ENCODE measurements at places on chromosomes 1 and 21.

DNA sequence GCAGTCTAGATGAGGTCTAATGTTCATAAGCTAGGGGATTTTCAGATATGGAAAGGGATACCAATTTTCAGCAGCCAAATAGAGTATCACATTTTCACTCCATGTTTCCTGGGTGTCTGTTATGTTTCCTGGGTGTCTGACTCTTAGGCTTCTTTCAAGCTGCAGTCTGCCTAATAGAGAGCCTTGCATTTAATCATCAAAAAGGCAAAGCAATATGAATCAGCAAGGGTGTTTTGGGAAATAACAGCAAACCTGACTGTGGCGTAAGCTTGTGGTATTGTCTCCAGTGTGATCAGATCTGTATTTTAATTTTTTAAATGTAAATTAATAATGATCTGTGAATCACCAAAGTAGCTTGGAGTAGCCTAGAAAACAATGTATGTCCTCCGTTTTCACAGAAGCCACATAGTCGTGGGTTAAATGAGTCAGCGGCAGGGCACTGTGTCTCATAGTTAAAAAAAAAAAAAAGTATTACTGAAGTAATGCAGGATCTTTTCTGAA, 10.4 kb downstream of the LGALS8 start:
- no peak for DNase-seq

DNA sequence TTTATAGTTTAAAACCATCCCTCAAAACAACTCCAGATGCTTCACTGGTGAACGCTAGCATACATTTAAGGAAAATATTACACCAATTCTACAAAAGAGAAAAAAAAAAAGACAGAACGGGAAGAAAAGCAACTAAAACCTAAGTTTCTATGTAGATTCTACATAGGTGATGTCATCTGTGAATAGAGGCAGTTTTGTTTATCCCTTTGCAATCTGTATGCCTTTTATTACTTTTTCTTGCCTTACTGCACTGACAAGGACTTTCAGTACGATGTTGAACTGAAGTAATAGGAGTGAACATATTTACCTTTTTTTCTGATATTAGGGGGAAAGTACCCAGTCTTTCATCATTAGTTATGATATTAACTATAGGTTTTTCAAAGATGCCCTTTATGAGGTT, 101.7 kb upstream of the HAO2 start:
- no peak for DNase-seq

- DNase-seq = no peak
Observed at GRCh38 chr1:53398576-53399365, 60.4 kb upstream of the DMRTB1 start.

- DNase-seq = no peak
Observed at GRCh38 chr1:104125970-104126369, 376.3 kb downstream of the AMY1C start.

GRCh38 chr1:44630116-44630515, 44.2 kb downstream of the TMEM53 start:
- DNase-seq = no peak

DNA sequence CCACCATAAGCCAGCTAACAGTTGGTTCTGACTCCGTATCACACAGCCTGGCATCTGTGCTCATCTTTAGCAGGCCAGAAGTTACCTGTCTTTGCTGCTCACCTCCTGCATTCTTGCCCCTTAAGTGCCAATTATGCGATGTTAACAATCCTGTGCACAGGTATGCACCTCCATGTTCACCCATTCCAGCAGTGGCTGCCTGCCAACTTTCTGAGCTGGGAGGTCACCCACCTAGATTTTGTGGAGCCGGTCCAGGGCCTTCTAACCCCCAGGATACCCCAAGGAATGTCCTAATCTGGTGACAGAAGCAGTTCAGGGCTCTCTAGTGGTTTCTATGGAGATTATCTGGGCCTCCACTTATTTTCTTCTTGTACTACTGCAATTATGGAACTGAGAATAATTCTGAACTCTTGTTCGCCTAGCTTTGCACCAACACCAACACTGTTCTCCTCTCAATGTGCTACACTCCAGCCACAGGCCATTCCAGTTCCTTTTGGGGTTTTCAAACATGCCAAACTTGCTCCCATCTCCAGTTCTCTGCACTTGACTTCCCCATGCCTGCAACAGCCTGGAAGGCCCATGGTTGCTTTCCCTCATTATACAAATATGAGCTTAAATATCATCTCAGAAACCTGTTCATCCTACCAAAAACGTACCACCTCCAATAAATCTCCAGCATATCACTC, 9.0 kb downstream of the BCAR3 start:
- no peak for DNase-seq

GRCh38 chr1:94698759-94699502, 121.2 kb upstream of the SLC44A3 start:
- DNase-seq = no peak

DNA sequence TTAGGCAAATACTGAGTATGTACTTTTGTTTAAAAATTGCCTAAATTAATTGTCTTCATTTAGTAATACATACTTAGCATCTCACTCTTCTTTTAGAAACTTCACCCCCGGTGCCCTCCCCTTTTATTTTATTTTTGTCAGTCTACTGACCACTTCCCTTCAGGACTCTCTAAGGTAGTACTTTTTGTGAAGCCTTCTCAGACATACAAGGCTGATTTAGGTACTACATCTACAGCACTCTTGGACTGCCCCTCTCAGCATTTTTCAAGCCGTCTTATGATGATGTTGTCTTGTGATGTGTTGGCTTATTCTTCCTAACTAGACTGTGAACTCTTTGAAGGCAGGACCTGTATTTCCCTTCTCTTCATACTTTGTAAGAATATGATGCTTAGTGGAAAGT, 24.7 kb downstream of the RPS6KC1 start:
- no peak for DNase-seq

DNA sequence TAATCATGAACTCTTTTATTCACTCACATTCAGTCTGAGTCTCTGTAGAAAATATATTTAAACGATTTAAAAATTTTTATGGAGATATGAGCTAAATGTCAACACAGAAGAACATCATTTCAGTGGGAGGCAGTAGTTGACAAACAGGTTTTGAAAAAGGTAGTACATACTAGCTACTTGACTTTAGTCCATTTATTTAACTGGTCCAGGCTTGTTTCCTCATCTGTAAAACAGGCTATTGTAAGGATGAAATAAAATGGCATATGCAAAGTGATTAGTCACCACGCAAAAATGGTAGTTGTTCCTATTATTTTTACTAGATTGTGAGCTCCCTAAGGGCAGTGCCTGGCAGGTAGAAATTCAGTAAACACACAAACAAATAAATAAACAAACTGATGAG, 75.2 kb downstream of the NTPCR start:
- DNase-seq = no peak

DNA sequence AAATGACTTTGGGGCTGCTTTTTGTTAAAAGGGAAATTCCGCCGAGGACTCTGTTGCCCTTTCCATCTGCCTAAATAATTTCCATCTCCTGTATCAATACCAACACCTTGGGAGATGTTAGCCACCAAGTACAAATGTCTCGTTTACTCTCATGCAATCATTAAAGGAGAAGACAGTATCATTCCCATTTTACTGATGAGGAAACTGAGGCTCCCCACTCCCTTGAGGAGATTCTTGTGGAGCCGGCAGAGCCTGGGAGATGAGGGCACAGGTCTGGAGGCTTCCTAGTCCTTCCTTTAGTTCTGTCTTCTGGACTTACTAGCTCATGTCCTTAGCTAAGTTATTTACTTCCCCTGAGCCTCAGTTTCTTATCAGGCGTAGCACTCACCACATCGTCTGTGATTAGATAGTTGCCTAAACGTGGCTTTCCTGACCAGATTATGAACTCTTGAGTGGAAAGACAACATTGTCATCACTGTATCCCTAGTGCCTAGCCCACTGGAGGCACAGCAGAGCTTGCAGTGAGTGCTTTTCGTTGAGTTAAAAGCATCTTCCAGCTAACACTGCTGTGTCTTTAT, 81.6 kb downstream of the ADSS2 start:
- no peak for DNase-seq

DNA sequence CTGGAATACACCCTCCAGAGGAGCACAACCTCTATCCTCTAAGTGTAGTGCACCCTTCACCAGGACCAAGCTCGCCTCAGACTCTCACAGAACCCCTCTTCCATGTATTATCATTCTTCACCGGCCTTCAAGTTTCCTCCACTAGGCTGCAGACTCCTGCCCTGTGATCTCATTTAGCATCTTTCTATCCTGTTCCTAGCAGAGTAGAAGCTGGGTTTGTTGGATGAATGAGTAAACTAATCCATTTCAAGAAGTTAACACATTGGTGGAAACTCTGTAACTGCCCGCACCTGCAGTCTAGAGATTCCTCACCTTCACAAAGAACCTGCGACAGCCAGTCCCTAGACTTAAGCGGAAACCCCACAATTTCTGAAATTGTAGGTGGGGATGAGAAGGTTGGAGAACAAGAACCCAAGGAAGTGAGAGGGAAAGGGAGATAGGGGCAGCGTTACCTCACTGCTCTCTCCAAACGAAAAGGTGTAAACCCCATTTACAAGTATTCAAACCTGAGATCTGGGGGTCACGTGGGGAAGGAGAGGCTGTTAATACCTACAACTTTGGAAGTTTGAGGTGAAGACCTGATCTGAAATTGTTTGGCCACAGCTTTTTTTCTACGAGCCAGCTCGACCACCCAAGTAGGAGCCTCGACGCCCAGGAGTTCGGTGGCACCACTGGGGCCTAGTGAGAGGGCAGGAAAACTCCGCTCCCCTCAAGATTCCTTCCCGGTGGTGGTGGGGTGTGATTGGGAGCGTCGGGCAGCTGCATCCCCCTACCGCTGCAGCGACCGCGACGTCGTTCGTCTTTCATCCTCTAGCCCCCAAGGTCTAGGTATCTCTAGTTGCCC, 1.2 kb downstream of the PTPN14 start:
- DNase-seq = no peak

- DNase-seq = no peak
Observed at GRCh38 chr21:14857529-14857928, 207.3 kb downstream of the NRIP1 start.

- DNase-seq = peak; percentile 86
Observed at GRCh38 chr1:108646648-108647269, 14.1 kb downstream of the HENMT1 start.

DNA sequence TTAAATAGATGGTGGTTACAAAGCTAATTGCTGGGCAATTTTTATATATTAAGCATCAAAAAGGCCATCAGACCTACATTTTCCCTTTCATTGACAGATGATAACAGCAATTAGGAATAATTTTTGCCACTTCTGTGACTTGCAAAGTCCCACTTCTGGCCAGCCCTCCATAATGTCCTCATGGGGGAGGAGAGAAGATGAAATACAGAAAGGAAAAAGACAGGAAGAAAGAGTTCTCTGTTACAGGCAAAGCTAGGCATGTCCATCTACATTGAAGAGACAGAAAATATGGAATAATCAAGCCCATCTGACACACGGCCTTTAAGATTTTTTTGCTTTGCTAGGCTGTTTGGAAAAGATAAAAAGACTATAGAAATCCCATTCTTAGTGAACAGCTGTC, 108.0 kb downstream of the ENAH start:
- no peak for DNase-seq

DNA sequence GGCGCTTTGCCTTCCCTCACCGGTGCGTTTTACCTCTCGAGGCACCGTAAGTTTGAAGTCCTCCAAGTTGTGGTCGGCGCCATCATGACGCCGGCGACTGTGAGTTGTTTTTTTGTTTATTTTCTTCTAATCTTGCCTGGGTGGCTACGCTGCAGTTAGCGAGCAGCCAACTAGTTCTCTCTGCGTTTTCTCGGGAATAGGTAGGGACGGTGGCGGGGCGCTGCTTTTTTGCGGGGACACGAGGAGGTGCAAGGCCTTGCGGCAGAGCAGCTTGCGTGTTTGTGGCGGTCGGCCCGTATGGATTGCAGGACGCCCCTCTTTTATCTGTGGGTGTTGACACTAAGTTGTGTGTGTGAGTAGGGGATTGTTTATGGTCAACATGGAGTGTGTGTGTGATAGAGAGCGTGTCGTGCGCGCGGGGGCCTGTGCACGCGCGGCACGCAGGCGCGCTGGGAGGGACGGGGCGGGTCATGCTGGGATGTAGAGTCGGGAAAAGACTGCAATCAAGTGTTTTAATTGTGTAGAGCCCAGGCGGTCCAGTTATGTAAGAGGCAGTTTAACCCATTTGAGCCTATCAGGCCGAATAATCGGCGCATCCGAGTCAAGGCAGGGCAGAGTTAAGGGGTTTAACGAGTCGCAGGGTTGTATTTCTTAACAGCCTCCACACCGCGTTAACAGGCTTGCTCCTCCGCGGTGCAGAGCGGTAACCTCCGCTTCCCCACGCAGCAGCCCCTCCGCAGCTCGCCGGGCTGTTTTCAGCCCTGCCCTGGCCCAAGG, 1.2 kb upstream of the NEGR1 start:
- DNase-seq = no peak

- DNase-seq = no peak
Observed at GRCh38 chr1:219564109-219564508, 48.8 kb downstream of the ZC3H11B start.

DNA sequence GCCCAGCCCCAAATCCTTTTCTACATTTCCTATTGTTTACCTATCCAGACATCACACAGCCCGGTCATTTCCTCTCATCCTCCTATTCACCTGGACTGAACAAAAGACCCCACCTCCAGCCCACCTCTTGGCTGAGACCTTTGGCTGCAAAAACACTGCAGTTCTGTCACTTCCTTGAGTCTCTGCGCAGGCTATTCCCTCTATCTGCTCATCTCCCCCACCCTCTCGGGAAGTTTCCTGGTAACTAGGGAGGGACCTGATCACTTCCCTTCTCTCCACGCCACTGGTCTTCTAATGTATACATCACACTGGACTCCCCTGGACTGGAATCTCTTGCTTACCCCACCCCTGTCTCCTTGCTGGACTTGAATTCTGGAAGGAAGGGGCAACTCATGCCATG, 5.3 kb downstream of the HTR1D start:
- no peak for DNase-seq

- DNase-seq = no peak
Observed at GRCh38 chr1:105005594-105006195, 1256.0 kb downstream of the AMY1C start.

All from SK-N-MC (cell line).